ENCODE measurements at places on chromosomes 1 and 21. TPM values are rescaled to one million over a fixed set of nuclear protein-coding genes. Genes with fewer than 3 reads are reported as not detected.

The TGFB2 gene
- 18.7 TPM for total RNA-seq

The ARHGEF16 gene
- 0.58 TPM for total RNA-seq

The FBLIM1 gene
- 38.9 TPM for total RNA-seq

The TTC39A gene
- total RNA-seq = 3.5 TPM

The KCNJ15 gene
- 0.06 TPM for total RNA-seq

The CAMK2N1 gene
- 3.6 TPM for total RNA-seq

The AADACL3 gene
- total RNA-seq = not detected

The DBT gene
- total RNA-seq = 4.7 TPM

The SLC66A1 gene
- total RNA-seq = 12.1 TPM

The TNFRSF9 gene
- total RNA-seq = 2.0 TPM

Measured in H4 (cell line).